ENCODE measurements at places on chromosomes 12 and 14. TPM values are rescaled to one million over a fixed set of nuclear protein-coding genes. Genes with fewer than 3 reads are reported as not detected.

Gene GPD1
- 11.3 TPM for total RNA-seq

Gene GSC
- total RNA-seq: 0.44 TPM

Gene KRT75
- not detected for total RNA-seq

Gene PPTC7
- total RNA-seq: 6.8 TPM

Gene TMPRSS12
- total RNA-seq: not detected

Gene FGF23
- not detected for total RNA-seq

Gene CEP170B
- 12.1 TPM for total RNA-seq

Gene IL22
- not detected for total RNA-seq

Gene MMAB
- 42.4 TPM for total RNA-seq

Gene NRIP2
- total RNA-seq: 0.56 TPM

Gene FSCB
- total RNA-seq: not detected

Gene RNF212B
- not detected for total RNA-seq

Gene ESRRB
- total RNA-seq: not detected

Gene ACSM4
- total RNA-seq: not detected

Gene WNT5B
- 13.4 TPM for total RNA-seq

Gene CD27
- total RNA-seq: not detected

Gene GALNT6
- total RNA-seq: 4.8 TPM

Gene KRT83
- not detected for total RNA-seq

Gene ASPG
- total RNA-seq: not detected

Gene BMP4
- 15.2 TPM for total RNA-seq

Gene PLXNC1
- total RNA-seq: 5.5 TPM

Gene INHBC
- total RNA-seq: not detected

Gene EPYC
- not detected for total RNA-seq

Gene HAL
- not detected for total RNA-seq

Gene ANO4
- total RNA-seq: 0.56 TPM

Gene NFYB
- total RNA-seq: 43.9 TPM

Gene HCFC2
- 20.8 TPM for total RNA-seq

Gene MFAP5
- 31.1 TPM for total RNA-seq

Gene CCDC177
- total RNA-seq: not detected

Gene SLC2A14
- not detected for total RNA-seq

Gene PRB2
- not detected for total RNA-seq

Gene ITGA5
- 117 TPM for total RNA-seq

Gene STXBP6
- total RNA-seq: 5.4 TPM

Gene ZFYVE1
- total RNA-seq: 19.3 TPM

Data from cardiac ventricle fibroblast (primary cell).